NCI-H2227 treated with DMSO at 0.1 percent for 48 hours (cell line): ENCODE measurements at places on chromosomes 12 and 14.
A peak's percentile ranks its signal among the peaks of the same experiment; 100 is the strongest.

- DNase-seq, result no peak
Observed at GRCh38 chr14:22547313-22547947, 41.6 kb downstream of the DAD1 start.

DNA sequence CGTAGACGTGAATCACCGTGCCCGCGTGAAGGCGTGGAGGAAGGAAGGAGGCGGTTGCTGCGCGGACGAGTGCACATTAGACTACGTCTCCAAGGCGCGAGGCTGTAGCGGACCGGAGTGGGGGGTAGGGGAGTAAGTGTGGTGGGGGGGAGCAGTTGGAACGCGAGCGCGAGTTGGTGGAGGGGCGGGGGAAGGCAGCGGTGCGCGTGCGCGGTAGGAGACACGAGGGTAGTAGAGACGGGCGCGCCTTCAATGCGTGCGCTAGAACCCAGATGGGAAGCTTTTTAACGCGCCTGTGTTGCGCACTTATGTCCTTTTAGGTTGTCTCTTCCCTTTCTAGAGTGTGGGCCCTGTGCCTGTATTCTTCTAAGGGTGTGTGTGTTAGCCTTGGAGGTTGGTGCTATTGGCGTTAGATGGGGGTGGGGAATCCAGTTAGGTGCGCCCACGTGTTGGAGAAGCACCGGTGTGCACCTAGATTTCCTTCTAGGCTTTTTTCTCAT, 604 bp downstream of the EIF4B start:
- peak; percentile 68 for DNase-seq

DNA sequence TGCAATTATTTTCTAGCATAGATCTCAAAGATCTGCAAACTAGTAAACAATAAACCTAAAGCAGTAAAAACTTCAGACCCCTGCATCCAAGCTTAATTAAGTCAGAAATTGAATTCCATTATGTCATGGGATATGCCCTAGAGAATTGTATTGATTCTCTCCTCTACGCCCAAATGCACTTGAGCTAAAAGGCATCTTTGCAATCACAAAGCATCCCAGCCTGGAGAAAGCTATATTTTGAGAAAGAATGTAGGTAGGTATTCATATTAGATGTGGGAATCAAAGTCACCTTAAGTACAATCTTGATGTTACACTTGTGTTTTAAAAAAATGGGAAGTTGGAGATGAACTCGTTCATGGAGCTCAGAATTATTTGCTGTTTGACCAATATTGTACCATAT, 386.7 kb downstream of the ADAMTS20 start:
- DNase-seq, result no peak

DNA sequence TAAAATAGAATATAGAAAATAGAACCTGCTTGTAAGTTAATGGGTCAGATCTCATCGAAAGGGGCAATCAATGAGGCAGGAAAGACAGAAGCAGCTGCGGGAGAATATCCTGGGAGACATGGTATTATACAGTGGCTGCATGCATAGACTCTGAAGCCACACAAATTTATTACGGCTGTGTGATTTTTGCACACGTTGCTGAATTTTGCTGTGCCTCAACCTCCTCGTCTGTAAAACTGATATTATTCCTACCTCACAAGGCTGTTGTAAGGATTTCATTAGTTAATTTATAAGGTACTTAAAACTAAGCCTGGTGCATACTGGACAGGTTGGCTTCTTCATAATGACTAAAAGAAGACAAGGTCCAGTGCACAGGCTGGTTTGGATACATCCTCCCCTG, 52.3 kb downstream of the ARMH4 start:
- DNase-seq, result no peak

DNA sequence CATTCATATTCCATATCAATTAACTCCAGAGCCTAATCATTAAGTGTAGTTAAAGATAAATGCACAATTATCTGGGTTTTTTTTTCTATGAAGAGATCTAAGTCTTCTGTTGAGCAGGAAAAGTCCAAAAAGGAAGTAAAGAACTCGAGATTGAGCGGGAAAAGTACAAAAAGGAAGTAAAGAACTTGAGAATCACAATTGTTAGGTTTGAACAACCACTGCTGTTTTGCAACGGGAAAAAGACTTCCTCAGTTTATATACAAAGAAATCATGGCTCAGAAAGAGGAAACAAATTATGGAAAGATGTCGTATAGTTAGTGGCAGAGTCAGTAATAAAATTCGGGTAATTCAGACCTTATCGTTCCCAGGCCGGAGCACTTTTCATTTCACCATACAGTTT, 63.3 kb downstream of the PPP1R12A start:
- DNase-seq, result no peak

DNA sequence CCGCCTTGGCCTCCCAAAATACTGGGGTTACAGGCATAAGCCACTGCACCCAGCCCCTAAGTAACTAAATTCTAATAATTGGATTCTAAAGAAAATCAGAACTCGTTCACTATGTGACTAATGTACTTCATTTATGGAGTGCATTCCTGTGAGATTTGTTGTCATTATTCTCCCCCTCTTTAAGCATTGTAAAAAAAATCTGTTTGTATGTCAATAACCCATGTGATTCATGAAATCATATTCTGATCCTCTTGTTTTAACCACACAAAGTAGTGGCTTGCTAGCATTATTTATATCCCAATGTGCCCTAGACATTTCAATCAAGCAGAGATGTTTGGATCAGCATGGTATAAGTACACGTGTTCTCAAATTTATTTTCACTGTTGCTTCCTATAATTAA, 78.2 kb upstream of the OSBPL8 start:
- DNase-seq, result no peak

- no peak for DNase-seq
Observed at GRCh38 chr12:72105849-72106248, 166.3 kb upstream of the TRHDE start.

DNA sequence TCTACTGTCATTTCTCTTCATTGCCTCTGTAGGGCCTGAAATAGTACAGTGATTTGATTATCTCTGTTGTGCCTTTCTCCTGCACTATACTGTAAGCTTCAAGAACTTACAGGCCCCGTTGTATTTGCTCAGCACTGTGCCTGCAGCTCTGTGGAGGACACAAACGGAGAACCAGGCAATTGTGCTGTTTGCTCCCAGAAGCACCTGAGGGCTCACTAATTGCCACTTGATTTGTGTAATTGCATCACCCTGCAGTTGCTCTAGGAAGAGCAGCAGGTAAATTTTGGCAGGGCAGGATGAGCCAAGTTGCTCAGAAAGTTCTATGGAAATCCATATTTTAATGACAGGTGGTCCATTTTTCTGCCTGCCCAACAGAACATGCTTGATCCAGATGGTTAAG, 11.6 kb upstream of the KRT82 start:
- no peak for DNase-seq

- DNase-seq, result no peak
Observed at GRCh38 chr14:81351205-81351604, 48.9 kb downstream of the STON2 start.

- no peak for DNase-seq
Observed at GRCh38 chr12:14824012-14824634, 10.1 kb upstream of the SMCO3 start.

GRCh38 chr12:26826437-26826836, 6.6 kb downstream of the ITPR2 start:
- no peak for DNase-seq

- no peak for DNase-seq
Observed at GRCh38 chr12:82522762-82523161, 163.9 kb upstream of the TMTC2 start.

- no peak for DNase-seq
Observed at GRCh38 chr14:92461891-92462290, 51.7 kb upstream of the RIN3 start.

GRCh38 chr12:48329199-48329939, 21.4 kb downstream of the ZNF641 start:
- no peak for DNase-seq

GRCh38 chr14:100332071-100332639, 9.0 kb downstream of the SLC25A47 start:
- DNase-seq, result no peak

- no peak for DNase-seq
Observed at GRCh38 chr12:66196806-66197205, 7.8 kb downstream of the IRAK3 start.

- DNase-seq, result no peak
Observed at GRCh38 chr14:24954037-24954699, 95.8 kb downstream of the STXBP6 start.

GRCh38 chr14:66652525-66653106, 144.7 kb downstream of the GPHN start:
- DNase-seq, result no peak

DNA sequence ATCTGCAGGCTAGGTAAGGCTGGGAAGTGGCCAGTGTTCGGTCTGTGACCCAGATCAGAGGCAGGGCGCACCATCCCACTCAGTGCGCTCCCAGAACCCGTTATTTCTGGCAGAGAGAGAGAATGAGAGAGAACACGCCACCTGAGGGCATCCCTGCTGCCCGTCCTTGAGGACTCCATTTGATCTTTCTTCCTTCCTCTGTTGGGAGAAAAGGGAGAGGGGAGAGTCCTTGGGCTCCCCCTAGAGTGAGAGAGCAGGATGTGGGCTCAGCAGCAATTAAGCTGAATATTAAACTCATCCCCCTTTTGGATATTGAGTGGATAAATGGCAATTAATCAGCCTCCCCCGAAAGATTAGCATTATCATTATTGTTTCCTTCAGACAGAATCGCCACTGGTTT, 70.6 kb downstream of the IFT43 start:
- no peak for DNase-seq

DNA sequence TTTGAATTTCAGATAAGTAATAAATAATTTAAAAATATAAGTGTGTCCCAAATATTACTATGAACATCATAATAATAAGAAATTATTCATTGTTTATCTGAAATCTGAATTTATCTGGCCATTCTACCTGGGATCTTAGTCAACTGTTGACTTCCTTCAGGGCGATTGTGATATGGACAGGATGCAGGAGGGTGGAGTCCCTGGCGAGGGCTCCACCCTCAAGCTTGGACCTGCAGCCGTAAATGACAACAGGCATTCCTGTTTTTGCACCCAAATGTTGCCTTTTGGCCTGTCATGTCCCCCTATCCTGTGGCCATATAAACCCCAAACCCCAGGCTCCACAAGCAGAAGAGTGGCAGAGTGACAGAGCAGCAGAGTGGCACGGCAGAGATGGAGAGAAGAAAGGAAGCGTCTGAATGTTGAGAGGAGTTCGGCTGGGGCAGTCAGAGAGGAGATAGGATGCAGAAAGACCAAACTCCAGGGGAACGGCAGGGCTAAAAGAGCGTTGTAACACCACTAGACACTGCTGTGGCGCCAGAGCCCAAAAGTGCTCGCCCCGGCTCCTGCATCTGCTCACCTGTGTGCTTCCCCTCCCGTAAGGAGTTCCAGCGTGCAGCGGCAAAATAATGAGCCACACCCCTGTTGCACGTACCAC, 39.4 kb upstream of the FUT8 start:
- DNase-seq, result no peak

DNA sequence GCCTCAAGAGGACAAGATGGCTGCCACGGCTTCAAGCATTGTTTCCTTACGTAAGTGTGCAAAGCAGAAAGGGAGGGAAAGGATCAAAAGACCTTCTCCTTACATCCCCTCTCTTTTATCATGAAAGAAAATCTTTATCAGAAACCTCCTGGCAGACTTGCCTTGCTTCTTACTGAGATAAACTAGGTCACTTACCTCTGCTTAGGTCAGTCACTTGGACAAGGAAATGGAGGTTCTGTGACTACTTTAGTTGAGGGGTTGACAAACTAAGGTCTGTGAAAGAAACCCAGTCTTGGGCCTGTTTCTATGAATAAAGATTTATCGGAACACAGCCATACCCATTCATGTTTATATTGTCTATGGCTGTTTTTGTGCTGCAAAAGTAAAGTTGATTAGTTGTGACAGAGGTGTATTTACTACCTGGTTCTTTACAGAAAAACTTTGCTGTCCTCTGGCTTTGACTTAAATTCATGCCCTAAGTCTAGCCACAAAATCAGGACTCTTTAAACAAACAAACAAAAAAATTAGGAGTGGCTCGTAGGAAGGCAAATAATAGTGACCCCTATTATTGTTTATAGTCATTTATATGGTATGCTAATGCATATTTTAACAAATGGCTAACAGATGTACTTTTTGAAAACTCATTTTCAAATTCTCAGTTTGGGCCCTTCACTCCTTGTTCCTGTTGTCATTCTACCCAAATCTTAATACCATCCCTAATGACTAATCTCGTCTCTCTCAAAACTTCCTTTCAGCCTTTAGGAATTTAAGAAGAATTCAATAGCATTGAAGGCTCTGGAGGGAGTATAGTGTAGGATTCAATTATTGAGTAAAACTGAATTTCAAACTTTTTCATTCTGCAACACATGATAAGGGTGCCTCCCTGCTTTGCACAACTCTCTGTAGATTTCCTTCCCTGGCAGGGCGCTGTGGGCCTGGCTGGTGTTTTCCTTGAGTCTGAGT, 42.0 kb upstream of the ATP2B1 start:
- no peak for DNase-seq

DNA sequence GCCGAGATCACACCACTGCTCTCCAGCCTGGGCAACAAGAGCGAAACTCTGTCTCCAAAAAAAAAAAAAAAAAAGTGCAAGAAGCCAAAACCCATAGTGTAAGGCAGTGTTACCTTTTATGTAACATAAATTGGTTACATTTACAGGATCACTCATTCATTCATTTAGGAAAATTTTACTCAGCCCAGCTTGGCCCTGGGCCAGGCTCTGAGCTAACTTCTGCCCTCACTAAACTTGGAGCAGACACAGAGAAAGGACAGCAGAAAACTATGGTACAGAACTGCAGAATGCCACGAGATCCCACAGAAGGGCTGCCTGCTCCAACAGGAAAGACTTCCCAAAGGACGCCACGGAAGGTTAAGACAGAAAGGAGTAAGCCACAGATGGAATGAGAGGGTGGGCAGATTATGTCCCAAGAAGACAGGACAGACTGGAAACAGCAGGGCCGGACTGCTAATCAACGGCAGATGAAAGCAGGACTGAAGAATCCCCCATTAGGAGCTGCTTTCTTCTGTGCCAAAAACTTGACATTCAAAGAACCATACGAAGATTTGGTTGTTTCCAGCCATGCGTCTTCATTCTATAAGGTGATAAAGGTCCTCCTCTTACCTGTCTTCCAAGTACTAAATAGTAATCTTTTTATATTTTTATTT, 18.9 kb downstream of the PPP1R13B start:
- no peak for DNase-seq

- no peak for DNase-seq
Observed at GRCh38 chr14:104589338-104590195, 10.0 kb downstream of the C14orf180 start.

- DNase-seq, result no peak
Observed at GRCh38 chr12:41277100-41277945, 89.2 kb downstream of the PDZRN4 start.

GRCh38 chr14:94173885-94174603, at the start of gene PPP4R4:
Gene PPP4R4, plus strand, starts transcription at chr14:94174322. Its CDS starts 144 bp downstream, at chr14:94174466.
- peak; percentile 92 for DNase-seq

GRCh38 chr14:33477797-33478196, 473.1 kb downstream of the EGLN3 start:
- DNase-seq, result no peak

GRCh38 chr14:65849091-65849490, 436.6 kb downstream of the FUT8 start:
- no peak for DNase-seq
